ENCODE measurements at places on chromosomes 12 and 14.
A peak's percentile ranks its signal among the peaks of the same experiment; 100 is the strongest.

DNA sequence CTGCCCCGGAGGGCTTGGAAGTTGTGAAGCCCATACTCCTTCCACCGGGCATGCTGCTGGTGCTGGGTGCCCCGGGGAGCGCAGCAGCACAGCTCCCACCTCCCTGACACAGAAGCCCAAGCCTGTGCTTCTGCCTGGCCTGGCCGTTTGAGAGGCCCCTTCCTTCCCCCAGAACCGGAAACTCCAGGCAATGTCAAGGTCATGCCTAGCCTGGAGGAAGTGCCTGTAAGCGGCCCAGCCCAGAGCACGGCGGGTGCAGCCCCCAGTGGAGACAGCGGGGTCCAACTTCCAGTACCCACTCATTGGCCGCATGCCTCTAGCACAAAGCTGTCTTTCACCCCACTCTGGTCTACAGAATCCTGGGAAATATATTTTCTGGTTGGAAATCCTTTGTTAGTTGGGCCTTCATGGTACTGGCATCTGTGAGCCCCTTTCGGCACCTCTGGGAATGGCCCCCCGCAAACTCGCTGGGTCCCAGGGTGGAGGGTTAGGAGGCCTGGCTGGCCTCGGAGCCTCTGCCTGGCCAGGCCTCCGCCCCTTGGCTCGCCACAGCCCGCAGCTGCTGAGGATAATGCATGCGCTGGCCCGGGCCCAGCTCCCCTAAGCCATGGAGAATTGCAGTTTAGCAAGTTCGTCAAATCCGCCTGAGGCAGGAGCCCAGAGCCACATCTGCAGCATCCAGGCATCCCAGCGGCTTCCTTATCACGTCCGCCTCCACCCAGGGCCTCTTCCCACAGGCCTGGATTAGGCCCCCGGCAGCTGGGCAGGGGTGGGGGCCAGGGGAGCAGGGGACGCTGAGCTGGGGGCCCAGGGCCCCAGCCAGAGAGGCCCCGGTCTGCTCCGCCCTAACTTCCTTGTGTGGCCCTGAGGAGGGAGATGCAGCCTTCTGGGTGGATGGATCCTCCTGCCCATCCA, 48.9 kb upstream of the DLK1 start:
- no peak for DNase-seq

DNA sequence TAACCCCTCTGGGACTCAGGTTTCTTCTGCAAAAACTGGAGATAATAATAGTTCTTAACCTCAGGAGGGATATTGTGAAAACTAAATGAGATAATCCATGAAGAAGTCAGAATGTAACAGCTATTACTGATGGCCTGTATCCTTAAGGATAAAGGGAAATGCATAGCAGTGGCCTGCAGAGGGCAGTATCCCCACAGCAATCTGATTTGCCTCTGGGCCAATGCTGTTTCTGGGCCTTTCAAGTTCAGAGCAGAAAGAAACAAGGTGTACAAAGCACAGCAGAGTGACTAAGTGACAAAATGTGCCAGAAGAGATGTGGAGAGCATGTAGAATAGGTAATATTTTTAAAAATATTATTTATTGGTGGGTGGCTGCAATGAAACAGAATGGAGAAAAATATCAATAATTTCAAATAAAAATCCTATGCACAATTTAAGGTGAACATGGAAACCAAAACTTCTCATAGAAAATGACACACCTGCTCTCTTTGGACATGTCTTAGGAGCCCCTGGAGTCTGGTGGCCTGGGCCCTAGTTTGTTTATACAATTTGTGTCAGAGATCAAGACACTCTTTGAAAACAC, 90.3 kb downstream of the C12orf75 start:
- DNase-seq, result peak; percentile 40

DNA sequence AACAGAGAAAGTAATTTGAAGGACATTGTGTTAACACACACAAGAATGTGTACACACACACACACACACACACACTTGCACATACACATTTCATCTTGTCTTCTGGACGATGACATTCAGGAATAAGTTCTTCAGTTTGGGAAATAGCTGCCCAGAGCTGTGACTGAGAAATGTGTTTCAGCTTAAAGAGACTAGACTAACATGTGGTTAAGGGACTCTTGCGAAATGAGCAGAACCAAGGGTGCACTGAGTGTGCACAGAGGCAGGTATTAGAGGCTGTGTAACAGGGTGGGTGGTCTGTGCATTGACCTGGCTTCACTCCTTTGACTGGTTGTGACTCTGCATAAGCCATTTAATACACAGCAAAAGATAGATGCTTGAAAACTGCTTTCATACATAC, 29.4 kb upstream of the KCNA5 start:
- DNase-seq, result no peak

DNA sequence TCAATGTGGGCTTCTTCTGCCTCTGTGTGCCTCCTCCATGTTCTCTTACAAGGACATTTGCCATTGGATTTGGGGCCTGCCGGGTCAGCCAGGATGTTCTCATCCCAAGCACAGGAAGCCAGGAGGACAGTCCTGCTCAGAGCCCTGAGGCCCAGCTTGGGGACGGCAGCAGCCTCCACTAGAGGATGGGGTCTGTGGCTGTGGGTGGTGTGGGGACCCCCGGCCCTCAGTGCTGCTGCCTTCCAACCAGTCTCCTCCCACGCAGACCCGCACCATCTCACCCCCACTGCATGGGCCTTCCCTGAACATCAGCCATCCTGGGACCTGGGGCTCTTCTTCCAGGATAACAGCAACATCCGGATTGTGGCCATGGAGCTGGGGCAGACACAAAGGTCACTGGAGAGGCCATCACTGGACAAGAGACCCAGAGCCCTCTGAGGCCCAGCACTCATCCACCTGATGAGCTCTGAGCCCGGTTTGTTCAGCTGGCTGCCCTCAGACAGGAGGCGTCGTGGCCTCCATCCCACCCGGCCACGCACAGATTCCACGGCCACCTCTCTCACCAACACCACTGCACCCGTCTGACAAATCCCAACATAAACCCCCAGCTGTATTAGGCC, 56.5 kb upstream of the C14orf180 start:
- DNase-seq, result no peak

- DNase-seq, result no peak
Observed at GRCh38 chr14:63026491-63026890, 18.8 kb downstream of the KCNH5 start.

DNA sequence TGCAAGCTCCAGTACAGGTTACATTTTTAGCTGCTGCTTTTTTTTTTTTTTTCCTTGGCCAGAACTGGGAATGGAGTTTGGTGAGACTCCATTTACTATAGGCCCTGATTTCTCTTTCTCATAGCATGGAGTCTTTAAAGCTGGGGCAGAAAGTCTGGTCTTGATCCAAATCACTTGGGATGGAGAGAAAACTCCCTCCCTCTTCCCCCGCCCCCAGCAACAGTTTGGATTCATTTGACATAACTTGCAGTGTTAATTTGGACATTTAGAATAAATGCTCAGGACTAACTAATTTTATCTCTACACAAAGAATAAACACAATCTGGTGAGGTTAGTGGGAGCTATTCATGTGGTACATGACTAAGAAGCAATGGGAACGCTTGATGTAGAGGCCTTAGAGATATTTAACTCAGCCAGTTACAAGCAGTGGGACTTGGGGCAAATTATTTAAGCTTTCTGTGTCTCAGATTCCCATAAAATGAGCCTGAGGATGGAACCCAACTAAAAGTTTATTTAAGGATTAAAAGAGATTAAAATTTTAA, 107.3 kb upstream of the ARHGAP5 start:
- DNase-seq, result no peak

DNA sequence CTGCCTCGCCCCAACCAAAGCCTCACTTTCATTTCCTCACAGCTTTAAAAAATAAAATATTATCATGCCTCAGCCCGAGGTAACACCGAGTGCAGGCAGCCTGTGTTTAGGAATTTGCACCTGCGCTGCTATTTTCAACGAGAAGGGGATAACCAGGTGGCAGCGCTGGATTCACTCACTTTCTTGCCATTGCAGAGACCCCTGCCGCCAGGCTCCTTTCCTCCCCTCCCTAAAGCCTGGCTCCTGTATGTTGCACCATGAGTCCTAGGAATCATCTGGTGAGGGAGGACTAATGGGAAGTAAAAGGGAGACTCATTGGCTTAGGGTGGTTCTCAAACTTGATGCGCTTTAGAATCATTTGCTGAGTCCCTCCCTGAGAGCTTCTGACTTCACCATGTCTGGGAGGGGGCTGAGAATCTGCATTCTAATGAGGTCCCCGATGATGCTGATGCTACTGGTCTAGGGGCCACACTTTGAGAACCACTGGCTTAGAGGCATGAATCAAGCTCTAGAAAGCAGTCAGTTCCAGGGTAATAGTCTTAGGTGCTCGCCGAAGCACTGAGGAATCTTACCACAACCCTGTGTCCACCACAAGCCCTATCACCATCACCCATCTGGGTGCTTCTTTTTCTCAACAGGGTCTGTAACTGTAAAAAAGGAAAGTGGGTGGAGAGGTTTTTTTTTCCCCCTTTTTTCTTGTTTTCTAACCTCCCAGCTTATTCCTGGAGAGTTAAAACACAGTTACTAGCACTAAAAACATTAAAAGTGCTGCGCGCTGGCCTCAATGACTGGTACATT, 83.8 kb downstream of the SLC38A1 start:
- DNase-seq, result no peak

GRCh38 chr12:131003716-131004045, 50.0 kb downstream of the ADGRD1 start:
- DNase-seq, result no peak

GRCh38 chr14:62409626-62410300, 635.5 kb downstream of the KCNH5 start:
- no peak for DNase-seq
